ENCODE measurements at places on chromosomes 7 and 10. TPM values are rescaled to one million over a fixed set of nuclear protein-coding genes. Genes with fewer than 3 reads are reported as not detected.

PRLHR gene
- not detected for polyA plus RNA-seq

ZC3HAV1L gene
- not detected for polyA plus RNA-seq

GPR141 gene
- not detected for polyA plus RNA-seq

NEUROG3 gene
- not detected for polyA plus RNA-seq

ADCYAP1R1 gene
- not detected for polyA plus RNA-seq

BTBD16 gene
- polyA plus RNA-seq, result not detected

ARHGAP19 gene
- polyA plus RNA-seq, result 5.6 TPM

DNA sequence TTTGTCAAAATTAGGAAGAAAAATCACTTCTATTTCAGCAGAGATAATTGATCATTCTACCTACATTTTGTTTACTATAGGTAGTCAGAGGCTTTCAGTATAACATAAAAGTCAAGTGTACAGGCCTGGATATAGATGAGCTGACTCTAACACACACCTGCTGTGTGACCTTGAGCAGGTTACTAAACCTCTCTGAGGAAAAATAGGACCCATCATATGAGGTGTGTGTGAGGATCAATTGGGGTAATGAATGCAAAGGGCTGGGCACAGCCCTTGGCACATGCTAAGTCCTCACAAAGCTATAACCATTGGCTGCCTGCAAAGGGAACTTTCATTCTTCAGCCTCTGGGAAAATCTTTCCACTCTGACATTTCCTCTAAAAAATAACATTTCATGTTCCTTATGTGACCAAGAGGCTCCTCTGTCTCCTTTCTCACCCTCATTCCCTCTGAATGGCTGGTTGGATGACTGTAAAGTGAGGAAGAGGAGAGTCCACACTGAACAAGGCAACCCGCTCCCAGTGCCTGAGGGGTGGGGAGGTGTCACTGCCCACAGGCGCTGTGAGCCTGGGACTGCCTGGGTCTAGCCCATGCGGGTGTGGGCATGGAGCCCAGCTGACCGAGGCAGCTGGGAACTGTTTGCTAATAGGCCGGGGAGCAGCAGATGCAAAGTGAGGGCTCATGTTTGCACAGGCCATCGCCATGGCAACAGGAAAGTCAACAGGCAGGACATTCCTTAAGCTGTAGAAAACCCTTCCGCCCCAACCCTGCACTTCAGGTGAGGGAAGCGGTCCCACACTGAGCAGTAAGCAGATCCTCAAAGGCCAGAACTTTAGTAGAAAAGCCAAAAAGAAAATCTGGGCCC is 36.8 kb downstream of the MYOF start:
- no peak for DNase-seq

- DNase-seq, result no peak
Observed at GRCh38 chr10:31476088-31476487, 157.1 kb downstream of the ZEB1 start.

DNA sequence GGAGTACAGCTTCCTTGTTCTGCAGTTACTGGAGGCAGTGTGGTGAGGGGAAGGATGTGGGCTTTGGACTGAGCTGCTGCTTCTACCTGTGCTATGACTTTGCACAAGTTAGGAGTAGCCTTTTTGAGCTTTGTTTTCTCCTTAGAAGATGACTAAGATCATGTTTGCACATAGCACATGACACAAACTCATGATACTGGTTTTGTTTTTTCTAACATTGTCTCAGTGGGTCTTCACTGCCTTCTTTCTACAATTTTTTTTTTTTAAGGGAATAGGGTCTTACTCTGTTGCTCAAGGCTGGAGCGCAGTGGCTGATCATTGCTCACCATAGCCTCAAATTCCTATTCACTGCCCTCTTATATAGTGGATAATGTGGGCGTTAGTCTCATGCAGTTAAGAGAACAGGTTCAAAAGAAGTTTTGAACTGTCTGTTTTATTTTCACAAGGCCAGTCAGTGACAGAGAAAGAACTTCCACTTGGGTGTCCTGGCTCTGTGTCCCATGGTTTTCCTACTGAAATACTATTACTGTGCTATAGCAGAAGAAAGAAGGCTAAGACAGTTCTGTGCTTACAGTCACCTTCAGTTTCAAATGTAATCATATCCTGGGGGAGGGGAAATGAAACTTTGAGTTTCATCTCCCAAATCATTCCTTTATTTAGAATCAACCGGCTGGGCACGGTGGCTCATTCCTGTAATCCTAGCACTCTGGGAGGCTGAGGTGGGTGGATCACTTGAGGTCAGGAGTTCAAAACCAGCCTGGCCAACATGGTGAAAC is 72.0 kb downstream of the KAT6B start:
- no peak for DNase-seq

GRCh38 chr10:18473424-18474117 is 177.8 kb downstream of the NSUN6 start:
- no peak for DNase-seq

DNA sequence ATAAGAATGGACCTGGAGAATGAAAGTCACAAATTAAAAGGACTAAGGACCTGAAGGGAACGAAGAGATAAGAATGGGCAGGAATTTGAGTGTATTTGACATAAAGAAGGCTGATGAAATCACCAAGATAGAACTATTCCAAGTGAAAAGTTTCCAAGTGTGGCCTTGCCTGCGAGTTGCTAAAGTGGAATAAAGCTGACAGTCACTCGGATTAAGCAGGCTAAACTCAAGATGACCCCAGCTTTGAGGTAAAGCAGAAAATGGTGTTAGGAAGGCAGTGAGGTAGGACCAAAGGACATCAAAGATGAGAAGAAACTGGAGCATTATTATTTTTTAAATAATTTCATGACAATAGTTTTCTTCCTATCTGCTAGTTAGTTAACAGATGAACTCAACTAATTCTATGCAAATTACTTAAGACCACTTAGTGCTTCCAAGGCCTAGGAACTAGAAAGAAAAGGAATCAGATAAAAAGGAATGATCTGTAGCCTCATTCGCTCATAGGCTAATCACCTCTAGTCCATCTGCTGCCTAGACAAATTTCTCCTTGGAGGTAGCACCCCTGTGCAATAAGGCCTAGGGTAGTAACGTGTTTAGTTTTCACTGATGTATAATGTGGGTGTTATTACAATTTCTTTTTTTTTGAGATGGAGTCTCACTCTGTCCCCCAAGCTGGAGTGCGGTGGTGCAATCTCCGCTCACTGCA is 34.5 kb downstream of the EZH2 start:
- no peak for DNase-seq

- no peak for DNase-seq
Observed at GRCh38 chr10:43461950-43462349, 25.0 kb downstream of the ZNF487 start.

- DNase-seq, result no peak
Observed at GRCh38 chr7:369476-370258, 79.7 kb downstream of the FOXL3 start.

- DNase-seq, result no peak
Observed at GRCh38 chr10:75470901-75471300, 39.5 kb downstream of the LRMDA start.

DNA sequence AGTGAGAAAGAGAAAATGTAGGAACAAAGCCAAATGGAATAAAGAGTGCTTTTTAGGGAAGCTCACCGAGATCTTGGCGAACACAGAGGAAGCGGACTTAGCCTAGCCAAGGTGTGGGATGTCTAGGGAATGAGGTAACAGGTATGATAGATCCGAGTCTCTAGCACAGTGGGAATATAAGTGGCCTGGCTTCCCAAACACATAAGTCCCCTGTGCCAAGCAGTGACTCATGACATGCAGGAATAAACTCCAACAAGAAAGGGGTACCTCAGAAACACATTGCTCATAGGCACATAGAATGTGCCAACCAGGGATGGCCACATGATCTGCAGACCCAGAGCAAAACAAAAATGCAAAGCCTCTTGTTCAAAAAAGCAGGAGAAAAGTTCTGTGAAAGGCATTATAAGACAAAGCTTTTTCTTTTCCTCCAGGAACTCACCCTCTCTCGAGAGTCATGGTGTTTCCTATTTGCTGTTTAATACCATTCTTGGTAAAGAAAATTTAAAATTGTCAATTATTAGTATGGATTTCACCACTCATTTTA is 542.5 kb downstream of the GATA3 start:
- DNase-seq, result no peak

DNA sequence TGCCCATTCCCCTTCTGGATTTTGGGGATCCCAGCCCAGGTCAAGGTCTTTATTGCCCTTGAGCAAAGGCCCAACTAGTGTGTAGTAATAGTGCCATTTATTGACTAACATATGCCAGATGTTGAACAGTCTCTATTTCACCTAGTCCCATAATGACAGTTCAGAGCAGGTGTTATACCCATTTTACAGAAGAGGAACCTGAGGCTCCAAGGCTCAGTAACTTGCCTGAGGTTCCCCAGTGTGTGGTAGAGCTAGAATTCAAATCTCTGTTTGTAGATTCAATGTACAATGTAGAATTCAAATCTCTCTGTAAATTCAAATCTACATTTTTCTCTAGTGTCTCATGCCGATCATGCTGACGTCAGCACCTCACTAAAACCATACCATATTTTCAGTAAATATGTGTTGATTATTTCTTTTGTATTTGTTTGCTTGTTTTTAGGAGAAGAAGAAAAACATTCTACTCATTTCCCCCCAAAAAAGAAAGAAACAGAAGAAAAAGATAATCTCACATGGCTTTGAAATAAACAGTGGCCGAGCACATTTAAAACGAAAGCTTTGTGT is 329.7 kb downstream of the PRPF18 start:
- no peak for DNase-seq

- DNase-seq, result no peak
Observed at GRCh38 chr10:60246382-60246781, 143.3 kb downstream of the ANK3 start.

GRCh38 chr10:767211-767610 is 77.7 kb upstream of the DIP2C start:
- DNase-seq, result no peak

- DNase-seq, result no peak
Observed at GRCh38 chr10:3684891-3685290, 100.1 kb downstream of the KLF6 start.

Measured in naive thymus-derived CD8-positive, alpha-beta T cell (primary cell).